ENCODE measurements at places on chromosomes 2 and 18.
A peak's percentile ranks its signal among the peaks of the same experiment; 100 is the strongest.

GRCh38 chr2:96108541-96109360 is 7.6 kb downstream of the ADRA2B start:
- peaks cover 19% of the 10 kb centered on the region for H3K27me3 ChIP-seq
- H3K4me1 ChIP-seq, result no peaks in the 10 kb centered on the region
- H3K27ac ChIP-seq, result no peak overlapping the region
- H3K36me3 ChIP-seq, result no peaks in the 10 kb centered on the region

DNA sequence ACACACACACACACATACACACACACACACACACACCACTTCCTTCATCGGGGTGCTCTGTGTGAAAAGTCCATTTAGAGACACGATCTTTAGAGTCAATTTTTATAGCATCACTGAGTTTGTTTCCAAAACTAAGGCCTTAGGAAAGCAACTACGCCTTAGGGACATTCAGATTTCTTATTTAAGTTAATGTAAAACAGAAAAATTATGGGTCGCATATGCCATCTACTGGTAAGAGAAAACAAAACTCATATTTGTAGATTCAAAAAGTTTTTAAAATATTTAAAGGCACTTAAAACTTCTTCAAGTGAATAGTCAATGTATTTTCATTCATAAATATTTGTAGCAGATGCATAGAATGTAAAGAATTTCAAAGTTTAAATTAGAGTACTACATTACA is 166.2 kb downstream of the ATAD2B start:
- no peak overlapping the region for H3K4me3 ChIP-seq
- H3K27me3 ChIP-seq, result no peaks in the 10 kb centered on the region
- no peak for DNase-seq
- peaks cover 5% of the 10 kb centered on the region for H3K36me3 ChIP-seq

- H3K4me3 ChIP-seq, result no peak overlapping the region
- H3K27me3 ChIP-seq, result no peaks in the 10 kb centered on the region
- no peaks in the 10 kb centered on the region for H3K4me1 ChIP-seq
- H3K27ac ChIP-seq, result no peak overlapping the region
- no peaks in the 10 kb centered on the region for H3K36me3 ChIP-seq
- no peak for DNase-seq
Measured at GRCh38 chr2:37489536-37489935, 145.1 kb downstream of the QPCT start.

DNA sequence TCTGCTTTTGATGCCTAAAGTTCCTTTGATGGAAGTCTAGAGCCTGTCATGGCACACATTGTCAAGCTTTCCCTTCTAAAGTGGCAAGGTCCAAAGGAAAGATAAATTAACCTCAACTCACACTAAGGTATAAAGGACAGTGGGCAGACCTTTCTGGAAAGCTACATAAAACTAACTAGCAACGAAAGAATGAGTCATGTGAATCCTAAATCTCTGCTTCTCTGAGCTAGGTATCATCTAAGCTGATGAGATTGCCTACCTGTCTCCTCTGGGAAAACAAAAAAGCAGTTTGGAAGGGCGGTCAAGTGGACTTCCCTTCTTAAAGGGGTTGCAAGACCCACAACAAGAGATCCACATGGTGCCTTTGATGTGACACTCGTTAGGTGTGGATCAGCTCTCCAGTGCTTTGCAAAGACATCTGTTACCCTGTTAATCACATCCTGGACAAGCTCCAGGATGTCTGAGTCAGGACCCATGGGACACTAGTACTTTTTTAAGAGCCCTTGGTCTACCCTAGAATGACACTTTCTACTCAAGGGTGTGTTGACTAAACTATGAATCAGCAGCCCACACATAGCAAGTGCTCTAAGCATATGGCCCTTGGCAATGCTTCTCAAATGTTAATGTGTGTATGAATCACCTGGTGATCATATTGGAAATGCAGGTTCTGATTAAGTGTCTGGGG is 173.5 kb downstream of the ALK start:
- no peak for DNase-seq
- no peaks in the 10 kb centered on the region for H3K27me3 ChIP-seq

DNA sequence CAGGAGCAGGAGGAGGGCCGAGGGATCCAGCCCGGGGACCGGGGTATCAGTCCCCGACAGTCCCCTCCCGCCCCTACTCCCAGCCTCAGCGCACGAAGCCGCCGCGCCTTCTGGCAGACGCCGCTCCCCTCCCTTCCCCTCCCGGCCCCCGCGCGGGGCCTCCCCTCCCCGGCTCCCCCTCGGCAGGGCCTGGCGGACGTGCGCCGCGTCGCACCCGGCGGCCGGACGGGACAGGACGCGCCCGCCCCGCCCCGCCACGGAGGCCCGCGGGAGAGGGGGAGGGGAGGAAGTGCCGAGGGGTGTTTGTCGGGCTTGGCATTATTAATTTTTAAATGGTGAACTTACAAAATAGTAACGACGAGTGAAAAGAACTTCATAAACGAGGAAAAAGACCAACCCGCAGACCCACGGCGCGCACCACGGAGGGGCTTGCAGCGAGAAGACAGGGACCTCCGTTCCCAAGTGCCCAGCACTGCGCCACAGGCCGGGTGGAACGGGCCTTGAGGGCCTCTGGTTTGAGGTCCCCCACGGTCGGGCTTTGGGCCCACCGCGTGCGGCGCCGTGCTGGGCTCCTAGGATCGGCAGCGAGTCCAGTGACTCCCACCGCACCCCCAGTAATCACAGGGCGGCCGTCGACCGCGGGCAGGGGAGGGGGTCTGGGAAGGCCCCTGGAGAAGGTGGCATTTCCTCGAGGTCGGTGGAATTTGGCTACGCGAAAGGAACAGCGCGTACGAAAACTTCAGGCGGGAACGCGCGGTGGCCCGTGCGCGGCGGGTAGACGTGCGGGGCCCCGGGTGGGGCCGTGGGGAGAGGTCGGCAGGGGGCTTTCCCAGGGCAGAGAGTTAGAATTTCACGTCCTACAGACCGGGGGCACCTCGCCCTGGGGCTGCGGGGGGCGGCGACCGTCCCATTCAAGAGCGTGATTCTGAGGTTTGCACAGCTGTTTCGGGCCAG is 954 bp upstream of the CTDSP1 start:
- peaks cover 44% of the 10 kb centered on the region for H3K4me1 ChIP-seq
- peaks cover 34% of the 10 kb centered on the region for H3K36me3 ChIP-seq
- no peaks in the 10 kb centered on the region for H3K27me3 ChIP-seq
- peak overlapping the region; percentile 99 for H3K4me3 ChIP-seq
- DNase-seq, result peak; percentile 83
- peak overlapping the region; percentile 100 for H3K27ac ChIP-seq

- no peak overlapping the region for H3K4me3 ChIP-seq
- DNase-seq, result peak; percentile 50
- H3K27ac ChIP-seq, result no peak overlapping the region
- no peaks in the 10 kb centered on the region for H3K4me1 ChIP-seq
- H3K36me3 ChIP-seq, result no peaks in the 10 kb centered on the region
Measured at GRCh38 chr2:236853585-236854051, 232.1 kb upstream of the COPS8 start.

DNA sequence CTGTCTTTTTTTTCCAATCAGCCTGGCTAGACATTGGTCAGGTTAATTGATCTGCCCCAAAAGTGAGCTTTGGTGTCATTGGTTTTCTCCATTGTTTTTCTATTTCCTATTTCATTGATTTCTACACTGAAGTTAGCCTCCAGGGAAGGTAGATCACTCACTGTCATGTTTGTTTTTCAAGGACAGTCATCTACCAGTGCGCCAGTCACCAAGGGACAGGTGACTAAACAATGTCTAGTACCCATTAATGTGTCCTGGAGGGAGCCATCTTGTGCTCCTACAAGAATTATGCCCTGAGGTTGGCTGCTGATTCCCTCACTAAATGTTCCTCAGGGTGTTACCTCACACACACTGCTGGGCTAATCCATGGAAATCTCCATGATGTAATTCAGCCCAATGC is 17.6 kb upstream of the USP40 start:
- no peak overlapping the region for H3K27ac ChIP-seq
- DNase-seq, result no peak
- H3K4me3 ChIP-seq, result no peak overlapping the region
- peaks cover 3% of the 10 kb centered on the region for H3K27me3 ChIP-seq
- no peaks in the 10 kb centered on the region for H3K36me3 ChIP-seq

All from tibial artery (tissue), 4 donors.